ENCODE measurements at places on chromosomes 1 and 21.

GRCh38 chr1:226344441-226345259 is 35.7 kb upstream of the LIN9 start:
- no peak for DNase-seq

DNA sequence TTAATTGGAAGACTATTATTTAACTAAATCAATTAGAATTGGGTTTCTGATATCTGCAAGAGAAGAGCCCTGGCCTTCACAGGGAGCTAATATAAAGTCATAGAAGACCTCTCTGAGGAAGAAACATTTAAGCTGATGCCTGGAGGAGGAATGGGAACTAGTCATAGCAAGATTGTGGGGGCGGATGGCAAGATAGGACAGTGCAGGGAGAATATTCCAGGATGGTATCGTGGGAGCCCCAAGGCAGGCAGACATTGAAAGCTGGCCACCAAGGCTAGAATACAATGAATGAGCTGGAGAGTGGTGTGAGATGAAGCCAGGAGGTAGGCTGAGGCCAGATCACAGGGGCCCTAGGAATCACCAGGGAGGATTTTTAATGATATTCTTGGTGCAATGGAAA is 20.8 kb upstream of the MYSM1 start:
- DNase-seq: no peak

GRCh38 chr21:31629972-31630711 is 29.4 kb upstream of the SOD1 start:
- DNase-seq: no peak

DNA sequence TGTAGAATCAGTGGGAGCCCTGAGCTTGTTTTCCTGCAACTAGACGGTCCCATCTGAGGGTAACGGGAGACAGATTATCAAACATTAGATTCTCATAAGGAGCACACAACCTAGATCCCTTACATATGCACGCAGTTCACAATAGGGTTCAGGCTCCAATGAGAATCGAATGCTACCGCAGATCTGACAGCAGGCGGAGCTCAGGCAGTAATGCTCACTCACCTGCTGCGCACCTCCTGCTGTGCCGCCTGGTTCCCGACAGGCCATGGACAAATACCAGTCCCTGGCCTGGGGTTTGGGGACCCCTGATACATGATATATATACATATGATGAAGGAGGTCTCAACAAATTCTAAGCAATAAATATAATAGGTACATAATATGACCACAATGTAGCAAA is 19.7 kb upstream of the SMIM12 start:
- no peak for DNase-seq

GRCh38 chr1:183241471-183241870 is 55.4 kb downstream of the LAMC2 start:
- DNase-seq: no peak
